ENCODE measurements at places on chromosomes 3 and 15.

- no peaks in the 10 kb centered on the region for H3K36me3 ChIP-seq
- peak overlapping the region; percentile 29 for H3K27ac ChIP-seq
- no peak for DNase-seq
- no peak overlapping the region for H3K4me3 ChIP-seq
These were observed 10.3 kb downstream of the PIK3CA start for GRCh38 chr3:179158336-179159039.

GRCh38 chr3:140203510-140203909, 268.5 kb downstream of the CLSTN2 start:
- no peaks in the 10 kb centered on the region for H3K36me3 ChIP-seq
- no peak for DNase-seq
- no peaks in the 10 kb centered on the region for H3K27me3 ChIP-seq
- no peaks in the 10 kb centered on the region for H3K4me1 ChIP-seq

GRCh38 chr3:31804251-31805051, 176.6 kb downstream of the OSBPL10 start:
- no peak for DNase-seq
- H3K4me1 ChIP-seq = no peaks in the 10 kb centered on the region
- H3K27ac ChIP-seq = no peak overlapping the region
- H3K27me3 ChIP-seq = no peaks in the 10 kb centered on the region

GRCh38 chr3:40009991-40010390, 200.6 kb downstream of the MYRIP start:
- no peak for DNase-seq
- H3K4me3 ChIP-seq = no peak overlapping the region
- H3K36me3 ChIP-seq = no peaks in the 10 kb centered on the region

DNA sequence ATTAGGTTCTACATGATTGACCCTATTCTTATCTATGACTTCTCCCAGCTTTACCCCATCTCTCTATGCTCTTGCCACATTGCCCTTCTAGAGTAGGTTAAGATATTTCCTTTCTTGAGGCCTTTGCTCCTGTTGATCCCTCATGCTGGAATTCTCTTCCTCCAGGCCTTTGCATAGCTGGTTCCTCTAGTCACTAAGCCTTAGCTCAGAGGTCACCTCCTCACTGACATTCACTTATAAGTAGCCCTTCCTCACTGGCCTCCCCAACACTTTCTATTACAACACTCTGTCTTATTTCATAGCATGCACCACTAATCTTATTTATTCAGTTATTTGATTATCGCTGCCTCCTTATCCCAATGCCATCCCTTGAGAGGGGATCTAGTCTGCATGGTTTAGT, 228.4 kb upstream of the COL8A1 start:
- H3K4me3 ChIP-seq = no peak overlapping the region
- no peaks in the 10 kb centered on the region for H3K4me1 ChIP-seq
- no peaks in the 10 kb centered on the region for H3K36me3 ChIP-seq

- no peaks in the 10 kb centered on the region for H3K36me3 ChIP-seq
- H3K4me1 ChIP-seq = no peaks in the 10 kb centered on the region
These were observed 79.8 kb upstream of the NR2E3 start for GRCh38 chr15:71730277-71731144.
